ENCODE measurements at places on chromosomes 1 and 21. TPM values are rescaled to one million over a fixed set of nuclear protein-coding genes. Genes with fewer than 3 reads are reported as not detected.

Gene HUNK
- 5.0 TPM for total RNA-seq

DNA sequence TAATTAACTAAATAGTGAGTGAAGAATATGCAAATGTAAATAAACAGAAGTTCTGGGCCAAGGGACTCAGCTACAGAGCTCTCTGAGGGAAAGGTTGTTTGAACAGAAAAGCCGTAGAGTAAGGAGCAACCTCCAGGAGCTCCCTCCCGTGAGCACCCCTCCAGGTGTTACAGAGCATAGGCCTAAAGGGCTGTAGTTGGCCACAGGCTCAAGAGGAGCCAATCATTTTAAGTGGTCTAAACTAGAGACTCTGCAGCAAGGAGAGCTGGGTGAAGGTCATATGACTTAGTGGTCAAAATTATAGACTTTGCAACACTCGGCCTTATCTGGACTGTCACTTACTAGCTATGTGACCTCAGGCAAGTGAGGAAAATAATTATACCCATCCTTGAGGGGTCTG, 19.1 kb upstream of the RXRG start:
- no peaks in the 10 kb centered on the region for H3K36me3 ChIP-seq
- H3K27ac ChIP-seq: no peak overlapping the region
- H3K4me1 ChIP-seq: no peaks in the 10 kb centered on the region
- DNase-seq: no peak
- no peaks in the 10 kb centered on the region for H3K27me3 ChIP-seq

DNA sequence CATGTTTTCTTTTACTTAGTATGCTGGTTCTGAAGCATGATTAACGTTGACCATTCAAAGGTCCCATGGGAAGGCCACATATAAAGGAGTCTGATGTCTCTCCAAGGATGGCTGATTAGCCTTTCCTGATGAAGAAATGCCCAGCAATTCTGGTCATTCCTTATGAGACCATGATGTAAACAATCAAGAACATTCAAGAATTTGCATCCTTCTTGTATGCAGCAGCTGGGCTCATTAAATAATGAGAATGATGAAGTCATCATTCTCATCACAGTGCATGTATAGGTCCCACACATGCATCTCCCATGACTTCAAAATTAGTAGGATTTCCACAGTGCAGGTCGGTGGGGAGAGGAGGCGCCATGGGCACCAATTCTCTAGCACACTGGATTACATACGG, 85.4 kb downstream of the APP start:
- no peak for DNase-seq
- H3K4me3 ChIP-seq: no peak overlapping the region
- H3K4me1 ChIP-seq: no peaks in the 10 kb centered on the region
- H3K27ac ChIP-seq: no peak overlapping the region
- no peaks in the 10 kb centered on the region for H3K36me3 ChIP-seq
- H3K27me3 ChIP-seq: no peaks in the 10 kb centered on the region

DNA sequence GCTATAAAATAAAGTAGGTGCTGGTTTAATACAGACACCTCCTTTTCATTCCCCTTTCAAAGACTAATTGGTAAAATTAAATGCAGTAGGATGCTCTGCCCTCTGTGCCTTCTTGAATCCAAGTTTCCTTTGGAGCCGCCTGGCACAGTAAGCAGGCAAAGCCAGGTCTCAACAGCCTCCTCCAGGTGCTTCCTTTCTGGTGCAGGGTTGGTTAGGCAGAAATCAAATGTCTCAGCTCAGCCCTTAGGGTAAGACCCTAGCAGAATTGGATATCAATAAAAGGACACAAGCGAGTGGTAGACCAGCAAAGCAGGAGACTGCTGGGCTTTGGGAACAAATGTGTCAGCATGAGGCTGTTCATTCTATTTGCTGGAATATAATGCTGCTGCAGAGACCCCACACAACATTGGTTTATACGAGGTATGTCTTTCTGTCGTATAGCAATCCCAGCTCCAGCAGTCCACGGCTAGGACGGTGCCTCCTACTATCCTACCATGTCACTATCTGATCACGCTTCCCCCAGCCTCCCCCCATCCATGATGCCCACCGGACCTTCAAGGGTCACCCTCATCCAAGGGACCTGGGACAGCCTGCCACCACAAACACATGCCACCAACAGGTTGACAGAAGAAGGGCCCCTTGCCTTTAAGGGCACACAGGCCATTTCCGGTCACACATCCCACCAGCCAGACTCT, 58.4 kb downstream of the CAPN2 start:
- H3K27ac ChIP-seq: no peak overlapping the region
- peaks cover 5% of the 10 kb centered on the region for H3K36me3 ChIP-seq
- DNase-seq: no peak
- H3K4me1 ChIP-seq: no peaks in the 10 kb centered on the region
- no peak overlapping the region for H3K4me3 ChIP-seq

- DNase-seq: no peak
- no peak overlapping the region for H3K27ac ChIP-seq
- H3K4me1 ChIP-seq: no peaks in the 10 kb centered on the region
Measured at GRCh38 chr1:38186566-38186965, 140.0 kb upstream of the POU3F1 start.

DNA sequence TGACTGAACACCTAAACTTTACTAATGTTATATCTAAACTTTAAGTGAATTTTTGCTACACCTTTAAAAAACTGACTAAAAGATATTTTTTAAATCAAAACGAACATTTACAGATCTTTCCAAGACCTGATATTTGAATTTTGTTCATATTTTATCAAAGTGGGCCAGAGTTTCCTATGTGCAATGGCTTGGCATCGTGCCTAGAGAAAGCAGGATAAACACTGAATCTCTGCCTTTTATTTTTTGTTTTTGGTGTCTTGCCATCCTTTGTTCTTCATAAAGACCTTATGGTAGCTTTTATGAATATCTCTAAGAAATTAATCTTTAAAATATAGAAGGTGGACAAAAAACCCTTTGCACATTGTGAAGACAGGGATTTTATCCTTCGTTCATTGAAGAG, 25.8 kb upstream of the VPS26C start:
- no peak for DNase-seq
- no peaks in the 10 kb centered on the region for H3K36me3 ChIP-seq
- H3K4me1 ChIP-seq: no peaks in the 10 kb centered on the region
- H3K27me3 ChIP-seq: no peaks in the 10 kb centered on the region

- H3K36me3 ChIP-seq: no peaks in the 10 kb centered on the region
- no peaks in the 10 kb centered on the region for H3K27me3 ChIP-seq
- no peaks in the 10 kb centered on the region for H3K4me1 ChIP-seq
- DNase-seq: no peak
Measured at GRCh38 chr1:55386456-55386855, 171.3 kb upstream of the USP24 start.

- peak overlapping the region; percentile 82 for H3K4me3 ChIP-seq
- H3K4me1 ChIP-seq: no peaks in the 10 kb centered on the region
- no peaks in the 10 kb centered on the region for H3K27me3 ChIP-seq
- H3K27ac ChIP-seq: peak overlapping the region; percentile 85
Measured at GRCh38 chr1:236524895-236525184, 1.1 kb downstream of the LGALS8 start.

DNA sequence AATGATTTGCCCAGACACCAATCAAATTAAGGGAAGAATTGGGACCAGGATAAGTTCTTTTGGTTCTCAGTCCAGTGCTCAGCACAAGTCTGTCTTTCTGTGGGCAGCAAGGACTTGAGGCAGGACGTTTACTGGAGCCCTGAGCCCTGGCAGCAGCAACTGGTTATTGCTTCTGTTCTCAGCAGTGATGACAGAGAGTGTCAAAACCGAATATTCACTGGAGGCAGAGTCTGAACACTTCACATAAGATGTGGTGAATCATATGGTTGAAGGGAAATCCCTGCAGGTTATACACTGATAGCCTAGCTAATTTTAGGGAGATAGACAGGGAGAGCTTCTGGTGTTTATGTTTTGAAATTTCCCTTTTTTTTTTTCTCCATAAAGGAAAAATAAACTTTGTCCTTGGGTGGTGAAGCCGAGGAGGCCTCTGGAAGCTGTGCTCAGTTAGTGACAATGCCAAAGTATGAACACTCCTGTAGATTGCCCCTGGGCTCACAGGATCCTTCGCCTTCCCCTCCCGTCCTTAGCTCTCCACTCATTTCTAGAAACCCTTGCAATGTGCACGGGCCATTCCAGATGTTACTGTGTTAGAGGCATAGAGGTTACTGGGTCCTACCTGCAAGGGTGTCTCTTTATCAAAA, 26.3 kb upstream of the TSPAN2 start:
- H3K4me1 ChIP-seq: no peaks in the 10 kb centered on the region
- H3K27me3 ChIP-seq: no peaks in the 10 kb centered on the region
- DNase-seq: no peak
- no peak overlapping the region for H3K4me3 ChIP-seq
- no peaks in the 10 kb centered on the region for H3K36me3 ChIP-seq

GRCh38 chr1:15110867-15111230, 42.7 kb upstream of the TMEM51 start:
- H3K4me3 ChIP-seq: no peak overlapping the region
- no peaks in the 10 kb centered on the region for H3K27me3 ChIP-seq
- H3K27ac ChIP-seq: no peak overlapping the region

Data from prostate gland (tissue), 2 donors.